ENCODE measurements at places on chromosomes 5 and 9.

DNA sequence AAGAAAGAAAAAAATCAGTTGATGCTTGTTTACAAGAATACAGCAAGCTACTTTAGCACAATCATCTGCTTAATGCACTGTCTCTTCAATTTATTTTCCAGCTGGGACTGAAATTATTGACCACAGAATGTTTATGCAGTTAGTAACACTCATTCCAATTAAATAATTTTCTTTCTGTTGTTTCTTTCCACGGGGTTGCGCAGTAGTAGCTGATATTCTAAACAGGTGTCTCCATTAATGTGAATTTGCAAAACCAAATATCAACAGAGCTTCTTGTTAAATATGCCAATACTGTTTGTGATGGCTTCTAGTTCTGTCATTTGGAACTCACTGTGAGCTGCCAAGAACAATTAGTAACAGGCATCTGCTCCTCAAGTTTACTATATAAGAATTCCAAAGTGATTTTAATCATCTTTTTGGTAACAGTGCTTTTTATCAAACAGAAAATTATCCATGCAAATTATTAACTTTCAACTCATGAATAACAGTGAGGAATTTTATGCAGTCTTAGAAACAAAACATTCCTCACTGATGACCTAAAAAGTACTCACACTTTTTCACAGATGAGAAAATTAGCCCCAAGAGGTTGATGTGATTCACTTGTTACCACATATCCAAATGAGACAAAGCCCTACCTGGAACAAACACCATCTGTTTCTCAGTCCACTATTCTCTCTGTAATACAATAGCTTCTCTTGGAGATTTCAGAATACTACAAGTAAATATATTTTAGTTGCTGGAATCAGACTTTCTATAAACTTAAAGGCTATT is 567.6 kb upstream of the RGMB start:
- DNase-seq: no peak

DNA sequence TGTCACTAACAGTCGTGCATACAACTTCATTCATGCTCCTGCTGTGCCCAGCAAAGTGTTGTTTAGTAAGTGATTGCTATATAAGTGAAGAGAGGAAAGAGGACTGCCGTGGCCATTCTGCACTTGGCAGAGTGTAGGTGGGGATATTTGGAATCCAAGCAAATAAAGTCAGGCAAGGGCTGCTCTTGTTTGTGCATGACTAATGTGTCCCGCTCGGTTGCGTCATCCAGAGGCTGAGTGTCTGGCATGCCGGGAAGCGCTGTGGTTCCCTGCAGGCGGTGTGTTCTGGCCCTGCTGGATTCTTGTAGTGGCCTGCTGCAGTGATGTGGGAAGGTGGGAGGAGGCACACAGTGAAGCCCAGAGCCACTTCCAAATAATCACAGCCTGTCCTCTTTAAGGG is 136.9 kb upstream of the ANKH start:
- DNase-seq: no peak

DNA sequence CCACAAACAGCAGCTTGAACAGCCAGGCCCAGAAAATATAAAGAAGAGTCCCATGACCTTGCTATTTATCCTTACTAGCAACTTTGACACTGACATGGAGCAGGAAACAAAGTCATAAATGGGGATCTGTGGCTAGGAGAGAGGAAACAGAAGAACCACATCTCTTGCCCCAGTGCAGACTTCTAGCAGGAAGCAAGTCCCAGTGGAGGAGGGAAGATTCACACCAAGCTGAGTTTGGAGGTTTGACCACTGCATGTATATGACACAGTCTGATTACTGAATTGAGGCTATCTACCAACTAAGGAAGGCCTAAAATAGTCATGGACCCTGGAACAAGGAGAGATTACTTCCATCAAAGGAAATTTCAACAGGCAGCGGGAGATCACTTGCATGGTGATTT is 51.4 kb downstream of the CDH6 start:
- DNase-seq: peak; percentile 17

DNA sequence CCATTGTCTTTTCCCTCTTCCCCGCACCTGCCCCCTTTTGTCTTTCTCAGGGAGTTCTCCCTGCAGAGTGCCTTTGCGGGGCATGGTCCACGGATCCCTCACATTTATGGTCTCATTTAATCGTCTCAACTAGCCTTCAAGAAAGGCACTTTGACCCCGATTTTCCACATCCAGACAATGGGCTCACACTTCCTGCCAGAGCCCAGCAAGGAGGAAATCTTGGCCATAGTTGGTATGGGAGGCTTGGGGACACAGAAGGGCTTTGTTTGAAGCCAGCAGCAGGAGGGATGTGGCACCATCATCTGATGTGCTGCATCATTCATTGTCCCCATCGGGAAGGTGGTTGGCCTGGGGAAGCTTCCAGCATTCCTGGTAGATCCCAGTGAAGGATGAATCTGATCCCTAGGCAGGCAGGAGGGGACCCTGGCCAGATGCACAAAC is 24.9 kb downstream of the GSN start:
- no peak for DNase-seq

DNA sequence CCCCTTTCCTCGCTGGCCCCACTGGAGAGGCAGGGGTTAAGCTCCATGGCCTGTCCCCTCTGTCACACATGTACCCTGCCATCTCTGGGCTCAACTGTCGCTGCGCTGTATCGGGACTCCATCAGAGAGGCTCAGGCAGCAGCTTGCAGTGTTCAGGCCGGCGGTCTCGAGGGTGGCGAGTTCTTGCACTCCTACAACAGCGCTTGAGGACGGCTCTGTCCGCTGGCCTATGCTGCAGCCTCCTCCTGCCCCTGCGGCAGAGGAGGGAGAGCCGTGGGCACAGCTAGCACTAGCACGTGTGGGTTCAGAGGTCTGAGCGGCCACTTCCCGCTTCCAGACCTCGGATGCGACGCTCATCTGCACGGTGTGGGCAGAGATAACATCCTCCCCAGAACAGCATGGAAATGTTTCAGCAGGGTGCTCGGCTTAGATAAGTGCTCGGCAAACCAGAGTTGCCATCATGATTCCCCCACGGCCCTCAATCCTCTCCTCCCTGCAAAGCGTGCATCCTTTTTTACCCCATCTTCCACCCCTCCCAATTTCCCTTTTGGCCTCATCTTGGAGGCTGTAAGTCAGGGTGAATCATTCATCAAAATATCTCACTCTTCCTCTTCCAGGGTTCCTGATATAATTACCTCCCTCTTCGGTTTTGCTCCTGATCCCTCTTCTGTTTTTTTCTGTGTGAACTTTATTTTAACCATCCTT is 41.9 kb upstream of the FUBP3 start:
- DNase-seq: peak; percentile 91

DNA sequence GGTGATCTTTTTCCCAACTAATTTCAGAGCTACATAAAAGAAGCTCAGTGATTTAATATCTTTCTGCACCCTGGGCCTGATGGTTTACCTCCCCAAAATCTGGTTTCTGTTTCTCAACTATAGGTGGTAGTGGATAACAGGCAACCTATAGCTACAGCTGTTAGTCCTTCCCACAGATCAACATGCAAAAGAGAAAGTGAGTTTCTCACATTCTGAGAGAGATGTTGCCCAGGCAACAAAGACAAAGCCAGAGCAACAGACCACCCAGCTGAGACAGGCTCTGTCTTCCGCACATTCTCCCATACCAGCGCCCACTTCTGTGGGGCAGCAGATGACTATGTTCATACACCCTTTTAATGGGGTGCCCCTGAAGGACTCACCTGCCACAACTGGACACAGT is 40.7 kb upstream of the PPP2R2B start:
- DNase-seq: peak; percentile 44

DNA sequence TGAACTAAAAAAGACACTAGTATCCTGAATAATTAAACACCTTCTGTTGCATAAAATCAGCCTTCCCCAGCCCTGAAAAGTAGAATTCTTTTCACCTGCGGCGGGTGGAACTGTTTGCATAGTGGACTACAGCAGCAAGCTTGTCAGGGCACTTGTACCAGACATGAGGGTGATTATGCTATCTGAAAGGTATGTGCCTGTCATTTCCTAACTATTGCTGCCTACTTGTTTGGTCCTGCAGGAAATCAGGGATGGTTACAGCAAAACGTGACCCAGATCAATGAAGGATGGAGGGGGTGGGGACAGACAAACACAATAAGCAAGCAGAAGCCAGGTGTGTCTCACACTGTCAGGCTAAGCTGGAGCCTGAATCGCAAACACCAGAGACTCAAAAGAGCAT is 385.6 kb downstream of the MLLT3 start:
- DNase-seq: no peak

- no peak for DNase-seq
These were observed 14.9 kb downstream of the APBA1 start for GRCh38 chr9:69657269-69657668.

- DNase-seq: no peak
These were observed 49.5 kb downstream of the PKD2L2 start for GRCh38 chr5:137938751-137939143.

GRCh38 chr5:106587-106986 is 14.6 kb downstream of the PLEKHG4B start:
- DNase-seq: no peak

- DNase-seq: no peak
These were observed 193.1 kb downstream of the PAX5 start for GRCh38 chr9:36840898-36841536.

GRCh38 chr9:94639061-94639998 is at the start of gene FBP1:
Gene FBP1, minus strand, starts transcription at chr9:94639518. Its CDS starts 208 bp downstream, at chr9:94639310.
- DNase-seq: peak; percentile 52

DNA sequence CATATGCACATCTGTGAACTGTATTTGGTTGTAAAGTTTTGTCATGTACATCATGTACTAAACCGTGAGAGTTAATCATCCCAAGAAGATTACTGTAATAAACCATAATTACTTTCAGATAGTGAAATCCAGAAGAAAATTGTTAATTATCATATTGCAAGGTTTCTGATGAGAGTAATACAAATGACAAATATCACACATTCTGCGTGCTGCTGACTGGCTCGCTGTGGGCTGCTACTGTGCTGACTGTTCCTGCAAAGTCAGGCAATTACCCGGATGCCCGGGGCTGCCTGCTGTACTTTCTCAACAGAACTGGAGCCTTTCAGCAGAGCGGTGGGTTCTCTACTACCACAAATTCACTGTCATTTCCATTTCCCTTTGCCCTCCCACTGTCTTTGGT is 68.3 kb downstream of the SMARCA2 start:
- no peak for DNase-seq

DNA sequence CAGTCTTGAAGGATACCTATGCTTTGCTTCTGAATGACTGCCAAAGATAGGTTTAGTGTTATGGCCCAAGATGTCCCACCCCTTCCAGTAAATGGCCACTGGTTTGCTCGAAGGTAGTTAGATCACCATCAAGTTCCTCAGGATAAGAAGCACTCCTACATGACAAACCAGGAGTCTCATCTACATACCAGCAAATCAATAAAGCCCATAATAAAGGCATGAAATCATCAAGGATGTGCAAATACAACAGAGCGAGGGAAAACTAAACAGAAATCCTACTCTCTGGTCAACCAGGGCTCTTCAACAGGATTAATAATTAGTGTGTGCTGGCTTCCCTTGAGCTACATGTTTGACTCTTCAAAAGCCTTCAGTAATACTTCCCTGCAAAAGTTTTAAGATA is 141.0 kb downstream of the LHFPL2 start:
- no peak for DNase-seq

DNA sequence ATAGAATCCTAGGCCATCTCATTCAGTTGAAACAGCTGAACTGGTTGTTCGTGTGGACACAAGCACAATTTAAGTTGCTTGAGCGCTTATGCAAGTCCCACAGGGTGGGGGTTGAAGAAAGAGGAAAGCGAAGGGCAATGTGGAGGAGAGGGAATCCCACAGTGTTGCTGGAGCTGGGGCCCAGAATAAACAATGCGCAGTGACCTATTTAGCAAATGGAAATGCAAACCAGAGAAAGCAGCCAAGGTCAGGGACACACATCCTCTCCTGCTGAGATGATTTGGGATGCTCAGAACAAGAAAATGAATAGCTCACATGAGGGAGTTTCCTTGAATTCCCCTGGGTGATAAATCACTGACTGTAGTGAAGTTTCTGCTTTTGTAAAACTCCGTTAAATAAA is 838.3 kb downstream of the TLE4 start:
- DNase-seq: no peak

GRCh38 chr9:92607088-92607487 is 62.8 kb downstream of the IPPK start:
- DNase-seq: no peak

GRCh38 chr5:133884569-133885311 is 83.7 kb downstream of the C5orf15 start:
- no peak for DNase-seq

DNA sequence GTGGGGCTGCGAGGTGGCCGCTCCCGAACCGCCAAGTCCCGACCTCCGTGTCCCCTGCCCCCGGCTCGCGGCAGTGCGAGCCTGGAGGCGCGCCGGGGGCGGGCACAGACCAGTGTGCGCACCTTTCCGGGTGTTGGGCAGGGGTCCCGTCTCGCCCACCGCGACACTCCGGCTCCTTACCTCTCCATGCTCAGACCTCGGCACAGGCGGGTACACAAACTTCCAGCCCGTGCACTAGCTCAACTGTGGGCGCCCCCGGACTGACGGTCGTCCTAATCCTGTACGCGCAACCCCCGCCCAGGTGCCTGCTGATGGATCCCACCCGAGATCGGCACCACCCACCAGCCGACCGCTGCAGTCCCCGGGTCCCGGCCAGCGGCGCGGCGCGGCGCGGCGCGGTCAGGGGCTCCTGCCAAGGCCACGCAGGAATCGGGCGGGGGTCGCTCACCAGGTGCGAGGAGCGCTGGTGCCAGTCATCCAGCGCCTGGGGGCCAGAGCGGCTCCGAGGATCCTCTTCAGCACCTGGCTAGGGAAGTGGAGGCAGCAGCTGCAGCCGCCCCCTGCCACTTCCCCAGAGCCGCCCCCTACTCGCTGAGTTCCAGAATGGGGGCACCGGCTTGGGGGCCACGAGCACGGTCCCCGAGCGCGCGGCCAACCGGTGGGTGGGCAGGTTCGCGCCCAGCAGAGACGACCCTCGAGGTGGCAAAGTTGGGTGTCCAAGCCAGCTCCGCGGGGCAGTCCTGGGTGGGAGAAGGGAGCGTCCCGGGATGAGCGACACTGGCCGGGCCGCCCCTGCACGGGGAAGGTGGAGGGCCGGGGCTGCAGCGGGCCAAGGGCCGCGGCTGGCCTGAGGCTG is 511 bp downstream of the SEMA5A start:
- peak; percentile 42 for DNase-seq
